ENCODE measurements at places on chromosomes 12 and 14. TPM values are rescaled to one million over a fixed set of nuclear protein-coding genes. Genes with fewer than 3 reads are reported as not detected.

Gene SLCO1B3
- total RNA-seq: not detected

DNA sequence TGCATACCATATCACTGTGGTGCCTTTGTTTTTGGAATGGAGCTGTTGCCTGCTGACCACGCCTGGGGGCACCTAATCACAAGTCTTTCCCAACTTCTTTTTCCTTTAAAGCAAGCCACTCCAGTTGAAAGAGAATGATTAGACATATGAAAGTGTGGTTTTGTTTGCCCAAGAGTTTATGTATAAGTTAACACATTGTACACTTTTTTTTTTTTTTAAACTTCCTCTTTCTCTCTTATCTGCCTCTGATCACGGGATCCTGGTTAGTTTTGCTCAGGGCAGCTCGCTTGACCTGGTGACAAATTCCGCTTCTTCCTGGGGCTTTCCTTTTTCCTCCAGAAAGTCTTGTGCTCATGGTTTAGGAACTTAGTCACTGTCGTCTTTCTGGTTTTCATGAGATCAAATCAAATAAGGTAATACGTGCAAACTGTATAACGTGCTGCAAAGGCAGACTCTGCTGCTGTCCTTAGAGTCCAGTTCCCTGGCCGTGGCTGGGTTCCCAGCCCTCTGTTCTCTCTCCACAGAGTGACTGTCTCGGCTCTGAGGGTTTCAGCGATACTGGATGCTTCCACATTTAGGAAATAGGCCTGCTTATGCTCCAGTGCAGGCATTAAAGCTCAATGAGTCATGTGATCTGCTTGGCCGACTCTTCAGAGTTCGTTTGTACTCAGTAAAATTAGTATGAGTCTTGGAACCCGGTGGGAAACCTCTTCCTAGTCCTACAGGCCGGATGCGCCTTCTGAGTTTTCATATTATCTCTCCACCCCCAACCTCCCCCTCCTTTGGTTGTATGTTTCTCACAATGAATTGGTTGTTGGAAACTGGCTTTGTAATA lies 15.2 kb downstream of the RASSF3 start:
- peak; percentile 21 for DNase-seq

GRCh38 chr12:111936869-111937268 lies 76.1 kb downstream of the TMEM116 start:
- DNase-seq: no peak

DNA sequence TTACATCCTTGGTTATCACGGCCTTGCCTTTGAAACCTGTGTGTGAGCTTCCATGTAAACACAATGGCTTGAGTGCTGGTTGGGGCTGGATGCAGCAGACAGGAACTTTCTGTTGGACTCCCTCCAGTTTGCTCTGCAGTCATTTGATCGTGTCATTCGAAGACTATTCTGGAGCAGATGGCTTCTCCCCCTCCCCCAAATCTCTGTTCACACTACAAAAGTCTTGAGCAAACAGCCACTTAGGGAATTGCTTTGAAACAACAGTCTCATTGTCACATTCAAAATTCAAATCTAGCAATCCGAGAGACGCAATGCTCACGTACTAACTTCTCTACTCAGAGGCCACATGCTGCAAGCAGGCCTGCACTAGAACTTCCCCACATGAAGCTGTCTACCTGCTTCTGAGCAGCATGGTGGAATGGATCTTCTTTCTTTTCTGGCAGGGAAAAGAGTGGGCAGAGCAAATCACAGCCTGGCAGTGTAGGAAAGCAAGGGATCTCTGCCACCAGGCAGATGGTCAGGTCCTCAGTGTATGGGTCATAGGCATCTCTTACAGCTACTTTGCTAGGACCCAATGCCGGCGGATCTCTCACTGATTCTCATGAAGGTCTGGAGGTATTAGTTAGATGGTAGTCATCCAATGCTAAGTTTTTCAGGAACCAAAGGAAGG lies 214.2 kb downstream of the PPM1H start:
- no peak for DNase-seq

DNA sequence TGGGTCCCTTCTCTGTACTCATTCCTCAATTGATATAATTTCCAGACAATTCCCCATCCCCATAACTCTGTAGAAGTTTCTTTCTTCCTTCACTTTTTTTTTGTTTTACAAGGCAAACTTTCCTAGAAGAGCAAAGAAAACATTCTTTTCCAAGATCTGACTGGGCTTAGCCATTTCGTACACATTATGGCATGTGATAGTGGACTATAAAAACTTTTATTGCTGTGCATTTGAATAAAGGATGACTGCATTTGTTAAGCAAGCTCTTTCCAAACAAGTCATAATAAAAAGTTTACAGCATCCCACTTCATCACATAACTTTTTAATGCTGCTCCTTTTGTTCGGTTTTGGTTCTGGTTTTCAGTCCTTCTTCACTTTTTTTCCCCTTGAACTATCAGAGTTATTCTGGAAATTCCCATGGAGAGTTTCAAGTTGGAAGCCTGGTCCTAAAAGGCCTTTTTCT lies 231.0 kb upstream of the HMGA2 start:
- no peak for DNase-seq

DNA sequence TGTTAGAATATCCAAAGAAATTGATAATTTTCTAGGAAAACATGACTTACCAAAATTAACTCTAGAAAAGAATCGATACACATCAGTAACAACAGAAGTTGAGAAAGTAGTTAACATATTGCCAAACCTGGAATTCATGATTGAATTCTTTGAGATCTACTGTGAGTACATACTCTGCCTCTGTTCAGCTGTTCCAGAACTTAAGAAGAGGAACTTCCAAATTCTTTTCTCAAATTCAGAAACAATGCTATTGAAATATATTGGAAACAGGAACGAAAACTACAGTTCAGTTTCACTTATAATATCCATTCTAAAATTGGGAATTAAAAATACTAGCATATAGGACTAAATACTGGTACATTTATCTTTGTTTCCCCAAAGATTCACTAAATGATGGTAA lies 57.9 kb downstream of the MARK3 start:
- no peak for DNase-seq
